ENCODE measurements at places on chromosomes 2 and 18. TPM values are rescaled to one million over a fixed set of nuclear protein-coding genes. Genes with fewer than 3 reads are reported as not detected.

- peak; percentile 21 for DNase-seq
Measured at GRCh38 chr2:168244318-168244717, 3.1 kb downstream of the STK39 start.

GRCh38 chr2:3661149-3661660, 3.2 kb downstream of the ALLC start:
- no peak for DNase-seq

GRCh38 chr2:27212626-27213471, 781 bp upstream of the SLC5A6 start:
- DNase-seq, result no peak

- DNase-seq, result peak; percentile 54
Measured at GRCh38 chr2:164314148-164314547, 307.1 kb downstream of the GRB14 start.

- DNase-seq, result no peak
Measured at GRCh38 chr18:63267975-63268721, 51.4 kb downstream of the BCL2 start.

GRCh38 chr2:200625958-200626363, 40.1 kb downstream of the AOX1 start:
- no peak for DNase-seq

DNA sequence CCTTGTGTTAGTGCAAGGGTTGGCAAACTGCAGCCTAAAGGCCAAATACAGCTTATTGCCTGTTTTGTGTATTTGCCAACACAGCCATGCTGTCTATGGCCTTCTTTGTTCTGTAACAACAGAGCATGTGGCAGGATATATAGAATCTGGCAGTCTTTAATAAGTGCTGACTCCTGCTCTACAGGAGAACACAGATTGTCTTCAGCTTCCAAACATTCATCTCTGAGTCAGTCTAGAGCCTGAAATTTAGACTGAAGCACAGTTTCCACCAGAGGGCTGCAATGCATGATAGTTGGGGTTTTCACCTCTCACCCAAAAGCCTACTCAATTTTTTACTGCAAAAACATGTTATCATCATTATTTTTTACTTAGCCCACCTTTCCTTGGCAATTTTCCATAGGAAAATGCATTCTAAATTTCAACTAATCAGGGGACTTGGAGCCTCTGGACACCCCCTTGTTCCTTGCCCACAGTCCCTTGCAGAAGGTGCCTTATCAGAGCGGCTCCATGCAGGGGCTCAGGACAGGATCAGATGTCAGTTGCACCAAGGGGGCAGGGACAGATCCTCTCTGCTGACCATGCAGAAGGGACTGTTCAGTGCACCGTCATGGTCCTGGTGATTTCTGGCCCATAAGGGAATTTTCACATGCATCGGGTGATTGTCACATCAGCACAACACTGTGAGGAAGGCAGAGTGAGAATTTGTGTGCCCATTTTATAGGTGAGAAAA, 12.4 kb downstream of the IL37 start:
- no peak for DNase-seq

DNA sequence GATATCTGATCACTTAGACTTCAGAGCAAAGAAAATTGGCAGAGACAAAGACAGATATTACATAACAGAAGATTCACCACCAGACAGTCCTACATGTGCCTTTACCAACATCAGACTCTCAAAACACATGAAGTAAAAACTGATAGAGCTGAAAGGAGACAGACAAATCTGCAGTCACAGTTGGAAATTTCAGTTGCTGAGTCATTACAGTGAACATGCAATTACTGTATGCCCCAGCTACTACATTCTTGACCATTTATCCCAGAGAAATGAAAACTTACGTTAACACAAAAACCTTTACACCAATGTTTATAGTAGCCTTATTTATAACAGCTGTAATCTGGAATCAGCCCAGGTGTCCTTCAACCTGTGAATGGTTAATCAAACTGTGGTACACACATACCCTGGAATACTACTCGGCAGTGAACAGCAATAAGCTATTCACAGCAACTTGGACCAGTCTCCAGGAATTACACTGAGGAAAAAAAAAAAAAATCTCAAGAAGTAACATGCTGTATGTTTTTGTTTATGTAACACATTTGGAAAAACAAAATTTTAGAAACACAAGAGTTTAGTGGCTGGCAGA, 7.5 kb upstream of the SCLY start:
- DNase-seq, result no peak

DNA sequence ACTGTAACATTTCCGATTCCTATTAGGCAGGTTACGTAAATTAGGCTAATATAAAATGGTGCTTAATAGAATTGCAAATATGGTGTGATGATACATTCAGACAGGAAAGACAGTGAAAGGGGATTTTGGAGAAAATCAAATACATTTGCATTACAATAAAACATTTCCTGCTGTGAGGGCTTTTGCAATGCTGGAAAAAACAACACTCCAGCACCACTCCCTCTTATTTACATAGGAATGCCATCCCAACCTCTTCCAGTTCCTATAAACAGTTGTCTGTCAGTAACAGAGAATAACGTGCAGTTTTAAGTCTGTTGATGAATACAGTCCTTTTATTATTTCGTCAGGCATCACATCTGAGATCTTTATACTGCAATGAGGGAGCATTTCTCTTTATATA, 298.8 kb upstream of the FANCL start:
- no peak for DNase-seq

- peak; percentile 11 for DNase-seq
Measured at GRCh38 chr2:47530105-47530760, 127.3 kb downstream of the MSH2 start.

- no peak for DNase-seq
Measured at GRCh38 chr18:46237891-46238290, 133.7 kb downstream of the HAUS1 start.

GRCh38 chr2:111055735-111056134, 65.0 kb upstream of the BCL2L11 start:
- DNase-seq, result no peak

DNA sequence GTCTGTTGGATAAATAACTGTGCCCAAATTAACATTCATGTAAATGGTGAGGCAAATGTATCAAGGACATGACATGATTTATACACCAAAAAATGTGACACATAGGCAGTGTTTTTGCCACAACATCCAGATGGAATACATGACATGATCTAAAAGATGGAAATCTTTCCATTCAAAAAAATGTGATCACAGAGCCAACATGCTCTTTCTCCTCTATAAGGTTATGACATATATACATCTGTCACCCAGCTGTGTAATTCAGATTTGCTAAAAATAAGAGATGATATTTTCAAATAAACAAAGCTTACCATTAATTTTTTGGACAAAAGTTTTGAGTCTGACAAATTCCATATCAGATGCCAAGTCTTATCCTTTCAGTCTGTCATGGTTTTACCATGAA, 95.5 kb upstream of the COL3A1 start:
- no peak for DNase-seq

DNA sequence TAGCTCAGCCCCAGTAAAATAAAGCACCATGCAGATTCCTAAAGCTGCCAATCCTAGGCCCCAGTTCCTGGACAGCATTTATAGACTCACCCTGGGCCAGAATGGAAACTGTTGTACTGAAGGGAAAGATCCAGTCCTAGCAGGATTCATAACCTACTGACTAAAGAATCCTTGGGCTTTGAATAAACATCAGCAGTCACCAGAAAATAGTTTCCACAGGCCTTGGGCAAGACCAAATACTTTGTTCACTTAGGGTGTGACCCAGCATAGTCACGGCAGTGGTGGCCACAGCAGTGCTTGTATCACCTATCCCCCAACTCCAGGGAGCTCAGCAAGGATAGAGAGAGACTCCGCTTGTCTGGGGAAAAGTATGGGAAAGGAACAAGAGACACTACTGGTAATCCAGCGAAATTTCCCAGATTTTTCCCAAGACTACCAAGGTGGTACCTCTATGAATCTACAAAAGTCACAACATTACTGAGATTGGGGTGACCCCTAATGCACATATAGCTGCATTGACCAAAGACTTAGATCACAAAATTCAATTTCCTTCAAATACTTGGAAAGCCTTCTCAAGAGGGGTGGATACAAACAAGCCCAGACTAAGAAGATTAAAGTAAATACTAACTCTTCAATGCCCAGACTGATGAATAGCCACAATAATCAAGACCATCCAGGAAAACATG, 748.1 kb upstream of the LRATD1 start:
- DNase-seq, result peak; percentile 4

- no peak for DNase-seq
Measured at GRCh38 chr18:63017076-63017475, 301.7 kb downstream of the PHLPP1 start.

GRCh38 chr2:23624378-23624777, 239.4 kb downstream of the KLHL29 start:
- DNase-seq, result no peak

DNA sequence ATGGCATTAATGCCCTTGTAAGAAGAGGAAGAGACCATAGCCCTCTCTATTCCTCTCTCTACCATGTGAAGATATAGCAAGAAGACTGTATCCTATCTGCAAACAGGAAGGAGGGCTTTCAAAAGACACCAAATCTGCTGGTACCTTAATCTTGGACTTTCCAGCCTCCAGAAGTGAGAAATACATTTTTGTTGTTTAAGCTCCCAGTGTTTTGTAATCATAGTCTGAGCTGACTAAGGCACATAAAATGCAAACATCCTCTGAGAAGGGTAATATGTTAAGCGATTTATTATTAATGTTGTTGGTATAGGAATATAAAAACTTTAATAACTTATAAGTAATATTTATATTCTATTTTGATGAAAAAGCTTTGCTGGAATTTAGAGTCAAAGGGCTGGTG, 559.8 kb downstream of the SUCLG1 start:
- DNase-seq, result no peak

DNA sequence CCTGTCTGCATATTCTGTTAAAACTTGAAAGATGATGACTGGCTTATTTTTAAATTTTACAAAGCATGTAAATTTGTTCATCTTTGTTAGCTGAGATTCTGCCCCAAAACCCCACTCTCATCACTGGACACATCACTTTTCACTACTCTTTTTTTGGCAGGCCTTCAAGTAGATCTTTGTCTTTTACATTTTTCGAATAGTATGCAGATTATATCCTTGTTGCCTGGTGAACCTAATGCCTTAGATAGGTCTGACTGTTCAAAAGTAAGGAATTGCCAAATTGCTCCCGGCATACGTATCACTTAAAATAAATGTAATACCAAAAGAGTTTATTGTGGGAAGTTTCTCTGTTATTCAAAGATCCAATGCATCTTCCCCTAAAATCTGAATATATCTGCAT, 303.3 kb downstream of the XIRP2 start:
- DNase-seq, result no peak

GRCh38 chr18:58216071-58216481, 172.1 kb downstream of the NEDD4L start:
- peak; percentile 52 for DNase-seq

DNA sequence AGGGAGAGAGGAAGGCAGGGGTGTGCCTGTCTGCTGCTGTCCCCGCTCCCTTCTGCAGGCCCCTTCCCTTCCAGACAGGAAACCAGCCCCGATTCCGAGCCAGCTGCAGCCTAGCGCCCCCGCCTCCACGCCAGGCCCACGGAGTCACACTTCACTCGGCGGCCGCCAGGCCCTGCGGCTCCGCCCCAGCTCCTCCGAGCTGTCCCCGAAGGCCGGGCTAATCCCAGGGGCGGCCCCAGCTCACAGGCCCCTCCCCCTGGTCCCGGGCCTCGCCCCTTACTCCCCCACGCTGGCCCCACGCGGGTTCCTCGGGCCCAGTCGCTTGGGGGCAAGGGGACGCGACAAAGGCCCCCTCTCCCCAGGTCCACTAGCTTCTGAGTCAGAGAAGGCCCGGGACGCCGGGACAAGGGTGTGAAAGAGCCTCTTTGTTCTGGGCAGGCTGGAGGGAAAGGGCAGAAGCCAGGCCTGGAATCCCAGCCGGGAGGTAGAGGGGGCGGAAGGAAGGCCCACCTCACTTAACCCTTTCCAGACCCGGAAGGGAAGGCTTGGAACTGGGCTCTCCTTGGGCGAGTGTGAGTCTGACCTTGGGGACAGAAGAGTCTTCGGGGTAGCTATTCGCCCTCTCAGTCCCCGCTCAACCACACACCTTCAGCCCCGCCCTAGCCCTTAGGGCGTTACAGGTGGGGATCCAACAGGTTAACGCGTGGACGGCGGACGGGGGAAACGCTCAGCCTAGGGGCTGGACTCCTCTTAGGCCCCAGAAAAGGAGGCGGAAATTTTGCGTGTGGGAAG, 1.2 kb downstream of the RTKN start:
- peak; percentile 96 for DNase-seq

DNA sequence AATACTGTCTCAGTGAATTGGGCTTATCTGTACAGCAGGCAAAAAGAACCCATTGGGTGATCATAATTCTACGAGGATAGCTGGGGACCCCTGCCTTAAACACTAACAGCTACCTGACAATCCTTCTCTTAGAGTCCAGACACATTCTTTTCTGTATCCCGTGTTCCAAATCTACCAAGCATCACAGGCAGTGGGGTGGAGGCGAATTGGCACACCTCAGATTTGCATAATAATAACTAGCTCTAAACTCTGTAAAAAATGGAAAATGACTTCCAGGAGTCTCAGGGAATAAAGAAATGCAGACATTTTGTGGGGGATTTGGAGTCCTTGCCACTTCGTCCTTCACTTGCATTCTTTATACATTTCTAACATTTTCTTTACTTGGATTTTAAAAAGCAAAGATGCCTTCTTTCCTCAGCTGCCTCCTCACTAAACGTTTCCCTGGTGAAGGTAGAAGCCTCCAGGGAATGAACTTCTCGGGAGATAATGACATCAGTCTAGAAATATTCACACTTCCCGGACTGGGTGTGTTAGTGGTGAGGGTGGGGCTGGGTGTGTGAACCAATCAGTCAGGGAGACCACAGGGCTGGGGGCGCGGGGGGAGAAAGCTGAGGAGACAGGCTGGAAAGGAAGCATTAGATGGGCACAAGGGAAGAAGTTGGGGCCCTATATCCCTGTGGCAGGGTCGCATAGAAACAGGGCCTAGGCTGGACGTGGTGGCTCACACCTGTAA, 59.1 kb upstream of the BOD1L2 start:
- DNase-seq, result no peak

DNA sequence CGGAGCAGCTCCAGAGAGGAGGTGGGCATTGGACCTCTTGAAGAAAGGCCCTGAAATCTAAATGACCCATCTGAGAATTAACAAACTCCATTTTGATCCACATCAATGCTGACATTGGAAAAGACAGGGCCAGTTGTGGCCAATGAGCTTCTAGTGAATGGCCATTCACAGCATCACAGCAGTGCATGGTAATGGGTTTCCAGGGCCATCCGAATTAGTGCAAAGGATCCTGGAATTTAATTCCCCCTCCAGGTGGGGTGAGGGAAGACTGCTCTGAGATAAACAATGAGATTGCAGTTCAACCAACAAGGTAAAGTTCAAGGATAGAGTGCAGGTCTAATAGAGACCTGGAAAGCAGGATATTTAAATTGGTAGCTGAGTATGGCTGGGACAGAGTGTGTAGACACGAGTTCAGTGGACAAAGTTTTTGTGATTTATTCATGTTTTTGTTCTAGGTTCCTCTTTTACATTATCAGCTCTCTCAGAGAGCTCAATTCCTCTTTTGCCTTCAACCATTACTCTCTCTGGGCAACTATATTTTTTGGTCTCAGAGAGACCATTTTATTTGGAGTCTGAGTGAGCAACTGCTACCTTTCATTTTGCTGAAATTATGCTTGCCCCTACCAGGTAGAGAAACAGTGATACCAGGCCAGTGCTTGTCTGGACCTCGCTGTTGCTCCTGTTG, 5.0 kb downstream of the TACR1 start:
- DNase-seq, result no peak

Gene PARD6G
- total RNA-seq, result 4.4 TPM

Gene METTL4
- 9.6 TPM for total RNA-seq

Gene NETO1
- not detected for total RNA-seq

Gene CRYGD
- total RNA-seq, result not detected

Gene KIF5C
- total RNA-seq, result 1.4 TPM

Gene PLCL1
- total RNA-seq, result 13.0 TPM

Gene RBM44
- total RNA-seq, result 0.80 TPM

Gene ASXL3
- total RNA-seq, result 16.3 TPM
